Erythroblast (primary cell): ENCODE measurements at places on chromosomes 3 and 15.

DNA sequence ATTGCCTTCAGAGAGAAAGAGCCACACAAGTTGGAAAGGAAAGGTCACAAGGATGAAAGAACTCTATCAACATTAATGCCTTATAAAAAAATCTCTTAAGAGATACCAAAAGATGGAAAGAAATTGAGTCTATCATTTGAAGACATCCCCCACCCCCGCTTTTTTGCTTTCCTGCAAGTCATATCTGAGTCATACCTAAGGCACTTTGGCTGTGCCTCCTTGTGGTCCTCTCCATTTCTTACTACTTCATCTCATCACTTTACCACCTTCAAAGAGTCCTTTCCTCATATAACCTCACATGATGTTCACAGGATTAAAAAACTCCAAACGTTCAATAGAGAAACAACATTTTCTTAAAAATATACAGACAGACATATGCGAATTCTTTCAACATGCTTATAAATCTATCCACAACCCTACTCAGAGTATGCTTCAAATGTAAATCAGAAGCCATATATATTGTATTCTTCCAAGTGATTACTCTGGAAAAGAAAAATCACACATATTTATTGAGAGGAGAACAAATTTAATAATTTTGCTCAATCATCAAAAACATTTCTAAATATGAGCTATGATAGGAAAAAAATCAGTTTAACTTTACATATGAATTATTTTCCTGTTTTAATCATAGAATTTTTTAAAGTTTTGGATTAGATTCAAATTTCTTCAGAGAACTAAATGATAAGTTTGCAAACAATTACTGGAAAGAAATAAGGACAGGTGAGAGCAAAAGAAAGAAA lies 1003.9 kb upstream of the CFAP20DC start:
- no peak for DNase-seq

GRCh38 chr15:23397779-23398178 lies 43.2 kb downstream of the GOLGA8S start:
- DNase-seq = no peak

DNA sequence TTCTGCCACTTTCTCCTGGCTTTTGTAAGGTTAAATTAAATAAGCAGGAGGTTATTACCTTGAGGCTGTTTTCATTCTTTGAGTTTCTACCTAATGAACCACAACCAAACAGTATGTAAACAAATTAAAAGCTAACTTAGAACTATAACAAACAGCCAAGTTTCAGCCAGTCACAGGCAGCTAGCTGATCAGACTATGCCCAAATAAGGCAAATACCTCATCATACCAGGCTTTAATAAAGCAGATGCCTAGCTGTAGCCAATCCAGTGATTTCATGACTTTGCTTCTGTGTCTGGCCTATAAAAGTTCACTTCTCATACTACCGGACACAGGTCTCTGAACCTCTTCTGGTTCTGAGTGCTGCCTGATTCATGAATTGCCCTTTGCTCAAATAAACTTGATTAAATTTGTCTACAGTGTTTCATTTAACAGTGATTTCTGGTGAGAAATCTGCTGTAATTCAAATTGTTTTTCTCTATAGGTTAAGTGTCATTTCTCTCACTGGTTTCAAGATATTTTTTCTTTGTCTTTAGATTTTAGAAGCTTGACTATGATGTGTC lies 24.2 kb downstream of the SH3GL3 start:
- DNase-seq = no peak

GRCh38 chr3:193943200-193943599 lies 192.7 kb upstream of the HES1 start:
- no peak for DNase-seq

GRCh38 chr15:81940467-81941451 lies 105.1 kb downstream of the MEX3B start:
- DNase-seq = peak; percentile 17

DNA sequence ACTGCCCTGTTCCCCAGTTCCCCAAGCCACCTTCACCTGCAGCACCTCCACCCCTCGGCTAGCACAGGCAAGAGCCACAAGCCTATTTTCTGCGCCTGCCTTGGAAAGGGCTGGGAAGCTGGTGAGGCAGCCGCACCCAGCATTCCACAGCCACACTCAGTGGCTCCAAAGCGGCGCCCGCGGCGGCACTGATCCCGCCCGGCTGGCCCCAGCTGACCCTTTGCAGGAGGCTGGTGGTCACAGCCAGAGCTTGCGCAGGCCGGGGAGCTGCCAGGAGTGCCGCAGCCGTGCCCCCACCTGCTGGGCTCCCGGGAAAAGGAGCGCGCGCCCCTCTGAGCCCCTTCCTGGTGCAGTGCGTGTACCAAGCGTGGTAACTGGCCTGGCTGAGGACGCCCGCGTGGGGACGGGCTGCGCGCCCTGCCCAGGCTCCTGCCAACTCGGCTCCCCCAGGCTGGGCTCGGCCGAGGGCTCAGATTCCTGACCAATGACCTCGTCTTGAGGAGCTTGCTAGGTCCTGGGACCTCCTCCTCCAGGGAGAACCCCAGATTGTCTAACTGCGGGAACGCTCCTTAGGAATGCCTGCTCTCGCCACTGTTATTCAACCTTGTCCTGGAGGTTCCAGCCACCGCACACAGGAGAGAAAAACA lies 13.3 kb downstream of the GRAMD2A start:
- DNase-seq = no peak
